ENCODE measurements at places on chromosomes 16 and 17.
A peak's percentile ranks its signal among the peaks of the same experiment; 100 is the strongest.

GRCh38 chr16:67820608-67821259, 14.0 kb downstream of the TSNAXIP1 start:
- peaks cover 3% of the 10 kb centered on the region for H3K4me1 ChIP-seq
- no peak overlapping the region for H3K4me3 ChIP-seq
- no peak for DNase-seq
- H3K27ac ChIP-seq: no peak overlapping the region
- H3K36me3 ChIP-seq: no peaks in the 10 kb centered on the region
- H3K27me3 ChIP-seq: no peaks in the 10 kb centered on the region

- no peak for DNase-seq
- no peak overlapping the region for H3K27ac ChIP-seq
- no peaks in the 10 kb centered on the region for H3K27me3 ChIP-seq
- no peaks in the 10 kb centered on the region for H3K36me3 ChIP-seq
- no peak overlapping the region for H3K4me3 ChIP-seq
These were observed 7.1 kb downstream of the CDH15 start for GRCh38 chr16:89178453-89179147.

GRCh38 chr16:46974352-46974751, 878 bp upstream of the DNAJA2 start:
- H3K36me3 ChIP-seq: peaks cover 15% of the 10 kb centered on the region
- peak; percentile 78 for DNase-seq
- peak overlapping the region; percentile 87 for H3K27ac ChIP-seq
- H3K27me3 ChIP-seq: no peaks in the 10 kb centered on the region
- peaks cover 44% of the 10 kb centered on the region for H3K4me1 ChIP-seq

DNA sequence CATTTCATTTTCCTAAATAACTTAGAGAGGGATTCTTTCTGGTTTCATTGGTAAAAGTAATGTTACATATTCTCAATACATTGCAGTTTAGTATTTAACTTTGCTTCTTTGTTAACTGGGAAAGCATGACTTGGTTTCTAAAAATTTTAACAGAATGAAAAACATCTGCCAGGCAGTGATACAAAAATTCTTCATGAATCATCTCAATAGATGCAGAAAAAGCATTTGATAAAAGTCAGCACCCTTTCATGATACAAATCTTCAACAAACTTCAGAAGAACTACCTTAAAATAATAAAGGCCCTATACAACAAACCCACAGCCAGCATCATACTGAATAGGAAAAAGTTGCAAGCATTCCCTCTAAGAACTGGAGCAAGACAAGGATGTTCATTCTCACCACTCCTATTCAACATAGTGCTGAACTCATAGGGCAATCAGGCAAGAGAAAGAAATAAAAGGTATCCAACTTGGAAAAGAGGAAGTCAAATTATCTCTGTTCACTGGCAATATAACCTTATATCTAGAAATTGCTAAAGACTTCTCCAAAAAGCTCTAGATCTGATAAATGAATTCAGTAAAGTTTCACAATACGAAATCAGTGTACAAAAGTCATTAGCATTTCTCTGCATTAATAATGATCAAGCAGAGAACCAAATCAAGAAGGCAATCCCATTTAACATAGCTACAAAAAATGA, 50.4 kb downstream of the SLFN5 start:
- no peak overlapping the region for H3K4me3 ChIP-seq
- no peak for DNase-seq
- H3K36me3 ChIP-seq: no peaks in the 10 kb centered on the region
- no peaks in the 10 kb centered on the region for H3K27me3 ChIP-seq

GRCh38 chr16:68416057-68417046, 32.0 kb downstream of the SMPD3 start:
- no peaks in the 10 kb centered on the region for H3K36me3 ChIP-seq
- no peaks in the 10 kb centered on the region for H3K27me3 ChIP-seq
- H3K4me1 ChIP-seq: peaks cover 41% of the 10 kb centered on the region
- no peak overlapping the region for H3K4me3 ChIP-seq
- H3K27ac ChIP-seq: peak overlapping the region; percentile 91

- peaks cover 37% of the 10 kb centered on the region for H3K4me1 ChIP-seq
- no peaks in the 10 kb centered on the region for H3K27me3 ChIP-seq
- peak overlapping the region; percentile 83 for H3K27ac ChIP-seq
- peak overlapping the region; percentile 73 for H3K4me3 ChIP-seq
- DNase-seq: peak; percentile 94
These were observed 7.6 kb downstream of the ADCY7 start for GRCh38 chr16:50273888-50274325.

GRCh38 chr16:75402821-75403475, 30.4 kb downstream of the CFDP1 start:
- 0 out of 2 replicates have a peak, but pooled peaks cover 4% of the 10 kb centered on the region for H3K36me3 ChIP-seq
- no peak overlapping the region for H3K27ac ChIP-seq
- H3K27me3 ChIP-seq: no peaks in the 10 kb centered on the region
- H3K4me3 ChIP-seq: no peak overlapping the region
- peaks cover 2% of the 10 kb centered on the region for H3K4me1 ChIP-seq

DNA sequence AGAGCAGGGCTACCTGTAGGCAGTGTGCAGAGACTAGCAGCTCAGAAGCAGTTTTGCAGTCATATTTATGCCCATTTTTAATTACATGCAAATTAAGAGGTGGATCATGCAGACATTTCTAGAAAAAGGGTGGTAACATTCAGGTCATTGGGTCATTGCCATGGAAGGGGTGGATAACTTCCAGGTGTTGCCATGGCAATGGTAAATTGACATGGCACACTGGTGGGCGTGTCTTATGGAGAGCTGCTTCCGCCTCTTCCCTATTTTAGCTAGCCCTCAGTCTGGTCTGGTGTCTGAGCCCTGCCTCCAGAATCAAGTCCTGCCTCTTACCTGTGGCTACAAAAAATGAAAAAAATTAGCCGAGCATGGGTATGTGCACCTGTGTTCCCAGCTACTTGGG, 2.8 kb upstream of the DNAI2 start:
- H3K36me3 ChIP-seq: no peaks in the 10 kb centered on the region
- no peak overlapping the region for H3K27ac ChIP-seq
- H3K27me3 ChIP-seq: no peaks in the 10 kb centered on the region
- DNase-seq: peak; percentile 64
- no peak overlapping the region for H3K4me3 ChIP-seq

DNA sequence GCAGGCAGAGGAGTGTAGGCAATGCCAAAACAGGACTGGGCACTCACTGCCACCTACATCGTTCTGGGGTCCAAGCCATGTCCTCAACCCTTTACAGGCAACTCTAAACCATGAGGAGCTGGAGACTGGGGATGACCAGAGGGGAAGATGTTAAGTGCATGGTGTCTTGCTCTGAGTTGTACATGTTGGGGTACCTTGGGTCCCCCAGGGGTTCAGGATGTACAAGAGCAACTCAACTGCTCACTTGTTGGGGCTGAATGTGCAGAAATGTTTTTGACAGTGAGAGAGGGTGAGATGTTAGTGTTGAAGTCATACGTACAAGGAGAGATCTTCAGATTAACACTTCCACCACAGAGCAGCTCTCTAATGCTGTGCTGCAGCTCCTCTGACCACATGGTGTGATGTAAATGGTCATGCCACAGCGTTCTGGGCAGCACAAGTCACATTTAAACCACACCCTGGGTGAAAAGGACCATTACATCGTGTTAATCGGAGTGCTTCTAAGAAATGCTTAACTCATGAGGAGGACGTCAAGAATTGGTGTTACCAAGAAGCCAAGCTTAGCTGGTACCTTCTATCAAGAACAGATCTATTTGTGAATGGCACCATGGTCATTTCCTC, 2.4 kb downstream of the CCL18 start:
- H3K27ac ChIP-seq: no peak overlapping the region
- DNase-seq: no peak
- no peaks in the 10 kb centered on the region for H3K36me3 ChIP-seq
- H3K4me1 ChIP-seq: no peaks in the 10 kb centered on the region
- H3K27me3 ChIP-seq: peaks cover 2% of the 10 kb centered on the region

GRCh38 chr17:48483004-48483403, 47.8 kb downstream of the HOXB1 start:
- no peaks in the 10 kb centered on the region for H3K36me3 ChIP-seq
- H3K27me3 ChIP-seq: no peaks in the 10 kb centered on the region
- H3K27ac ChIP-seq: no peak overlapping the region

DNA sequence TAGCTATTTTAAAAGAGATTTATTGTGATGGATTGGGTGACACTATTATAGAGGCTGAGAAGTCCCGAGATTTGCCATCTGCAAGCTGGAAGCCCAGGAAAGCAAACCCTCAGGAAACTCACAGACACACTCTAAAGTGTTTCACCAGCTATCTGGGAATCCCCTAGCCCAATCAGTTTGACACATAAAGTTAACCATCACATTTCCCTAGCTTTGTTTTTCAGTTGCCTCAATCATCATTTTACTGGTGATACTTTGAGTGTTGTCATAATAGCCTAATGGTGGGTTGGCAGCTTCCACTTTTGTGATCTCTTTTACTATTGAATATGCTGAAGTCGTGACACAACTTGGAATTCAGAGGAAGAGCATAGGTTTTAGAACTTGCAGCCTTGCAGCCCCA, 1.8 kb downstream of the SGF29 start:
- H3K4me1 ChIP-seq: peaks cover 63% of the 10 kb centered on the region
- DNase-seq: no peak
- H3K36me3 ChIP-seq: peaks cover 17% of the 10 kb centered on the region
- H3K27me3 ChIP-seq: no peaks in the 10 kb centered on the region

GRCh38 chr17:6021011-6021400, 49.2 kb upstream of the WSCD1 start:
- DNase-seq: no peak
- H3K36me3 ChIP-seq: no peaks in the 10 kb centered on the region
- H3K4me3 ChIP-seq: no peak overlapping the region
- no peaks in the 10 kb centered on the region for H3K4me1 ChIP-seq
- no peak overlapping the region for H3K27ac ChIP-seq
- no peaks in the 10 kb centered on the region for H3K27me3 ChIP-seq

DNA sequence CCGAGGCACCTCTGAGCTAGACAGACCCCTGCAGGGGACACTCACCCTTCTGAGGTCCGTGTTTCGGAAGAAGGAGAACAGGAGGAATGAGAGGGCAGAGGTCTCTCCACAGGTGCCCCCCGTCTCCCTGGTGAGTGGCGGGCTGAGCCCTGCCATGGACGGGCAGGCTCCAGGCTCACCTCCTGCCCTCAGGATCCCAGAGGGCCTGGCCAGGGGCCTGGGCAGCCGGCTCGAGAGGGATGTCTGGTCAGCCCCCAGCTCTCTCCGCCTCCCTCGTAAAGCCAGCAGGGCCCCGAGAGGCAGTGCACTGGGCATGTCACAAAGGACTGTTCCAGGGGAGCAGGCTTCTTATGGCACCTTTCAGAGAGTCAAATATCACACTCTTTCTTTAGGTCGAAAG, 62.8 kb downstream of the DHRS7C start:
- no peak overlapping the region for H3K4me3 ChIP-seq
- H3K27me3 ChIP-seq: no peaks in the 10 kb centered on the region
- no peaks in the 10 kb centered on the region for H3K36me3 ChIP-seq
- H3K27ac ChIP-seq: no peak overlapping the region

- peaks cover 26% of the 10 kb centered on the region for H3K4me1 ChIP-seq
- H3K27me3 ChIP-seq: no peaks in the 10 kb centered on the region
- no peak overlapping the region for H3K4me3 ChIP-seq
- H3K27ac ChIP-seq: no peak overlapping the region
- no peaks in the 10 kb centered on the region for H3K36me3 ChIP-seq
These were observed 48.9 kb downstream of the UBE2G1 start for GRCh38 chr17:4317610-4318009.

Measured in Karpas-422 (cell line).